ENCODE measurements at places on chromosomes 6 and 20.

GRCh38 chr6:158231551-158232315, 63.6 kb downstream of the GTF2H5 start:
- DNase-seq = peak; percentile 59

- DNase-seq = no peak
Measured at GRCh38 chr6:1869308-1869707, 259.6 kb downstream of the FOXC1 start.

- no peak for DNase-seq
Measured at GRCh38 chr20:17932396-17932795, 36.2 kb downstream of the SNX5 start.

GRCh38 chr6:151413372-151414145, 22.2 kb upstream of the ZBTB2 start:
- DNase-seq = no peak

DNA sequence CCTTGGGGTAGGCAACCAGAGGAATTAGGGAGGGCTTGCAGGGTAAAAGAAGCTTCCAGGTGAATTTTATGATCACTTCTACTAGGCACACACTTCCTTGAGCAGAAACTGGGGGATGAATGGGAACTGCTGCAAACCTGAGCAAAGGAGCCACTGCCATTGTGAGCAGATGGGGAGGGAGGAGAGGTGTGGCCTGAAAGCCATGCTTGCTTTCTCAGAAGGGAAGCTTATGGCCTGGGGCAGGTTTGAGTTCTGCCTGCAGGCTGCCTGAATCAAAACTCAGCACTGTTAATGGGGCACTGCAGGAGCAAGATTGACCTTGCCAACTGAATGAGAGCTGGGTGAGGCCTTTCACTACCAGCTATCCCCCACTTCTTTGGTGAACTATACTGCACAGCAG, 328.1 kb downstream of the NKAIN2 start:
- DNase-seq = no peak

GRCh38 chr6:25004357-25004756, 68.6 kb upstream of the RIPOR2 start:
- DNase-seq = no peak

DNA sequence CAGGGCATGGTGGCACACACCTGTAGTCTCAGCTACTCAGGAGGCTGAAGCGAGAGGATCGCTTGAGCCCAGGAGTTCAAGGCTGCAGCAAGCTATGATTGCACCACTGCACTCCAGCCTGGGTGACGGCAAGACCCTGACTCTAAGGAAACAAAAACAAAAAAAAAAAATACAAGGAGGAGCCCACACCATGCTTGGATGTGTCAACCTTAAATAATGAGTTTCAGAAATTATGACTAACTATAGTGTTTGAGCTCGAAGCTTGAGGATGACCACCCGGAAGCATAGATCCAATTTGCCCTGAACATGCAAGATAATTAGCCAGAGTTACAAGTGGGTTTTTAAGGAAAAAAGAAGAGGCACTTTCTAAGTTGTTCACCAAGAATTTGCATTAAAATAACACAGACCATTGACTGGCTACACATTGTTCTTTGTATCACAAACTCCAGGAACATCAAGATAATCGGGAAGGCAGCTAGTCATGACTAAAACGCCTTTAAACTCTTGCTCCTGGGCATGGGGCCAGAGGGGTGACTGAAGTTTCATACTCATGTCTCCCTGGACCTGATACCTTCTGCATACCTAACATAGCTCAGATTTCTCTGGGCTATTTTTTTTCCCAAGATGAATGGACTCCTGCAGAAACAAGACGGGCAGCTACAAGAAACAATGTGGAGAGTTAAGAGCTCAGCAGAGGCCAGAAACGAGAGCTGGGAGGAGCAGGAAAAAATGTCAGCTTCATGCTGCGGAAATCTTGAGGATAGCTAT, 289.6 kb downstream of the PREX1 start:
- peak; percentile 94 for DNase-seq

GRCh38 chr6:2752477-2753109, 1.9 kb upstream of the MYLK4 start:
- DNase-seq = no peak

DNA sequence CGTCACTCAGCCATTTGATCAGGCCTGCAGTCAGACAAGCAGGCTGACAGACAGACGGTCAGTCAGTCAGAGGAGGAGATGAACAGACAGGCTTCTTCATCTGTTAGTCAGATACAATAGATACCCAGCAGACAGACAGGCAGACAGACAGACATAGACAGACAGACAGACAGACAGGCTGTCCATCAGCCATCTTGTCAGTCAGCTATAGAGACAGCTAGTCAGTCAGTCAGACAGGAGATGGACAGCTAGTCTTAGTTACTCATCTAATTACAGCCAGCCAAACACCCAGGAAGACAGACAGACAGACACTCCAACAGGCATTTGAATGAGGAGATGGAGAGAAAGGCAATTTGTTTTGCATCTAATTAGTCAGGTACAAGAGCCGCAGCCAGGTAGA, 36.4 kb downstream of the KCNB1 start:
- DNase-seq = no peak

GRCh38 chr20:8255945-8256632, 124.0 kb downstream of the PLCB1 start:
- peak; percentile 43 for DNase-seq

GRCh38 chr6:77482981-77483380, 19.7 kb upstream of the HTR1B start:
- DNase-seq = no peak

- DNase-seq = no peak
Measured at GRCh38 chr6:169779896-169780295, 28.5 kb downstream of the ERMARD start.

DNA sequence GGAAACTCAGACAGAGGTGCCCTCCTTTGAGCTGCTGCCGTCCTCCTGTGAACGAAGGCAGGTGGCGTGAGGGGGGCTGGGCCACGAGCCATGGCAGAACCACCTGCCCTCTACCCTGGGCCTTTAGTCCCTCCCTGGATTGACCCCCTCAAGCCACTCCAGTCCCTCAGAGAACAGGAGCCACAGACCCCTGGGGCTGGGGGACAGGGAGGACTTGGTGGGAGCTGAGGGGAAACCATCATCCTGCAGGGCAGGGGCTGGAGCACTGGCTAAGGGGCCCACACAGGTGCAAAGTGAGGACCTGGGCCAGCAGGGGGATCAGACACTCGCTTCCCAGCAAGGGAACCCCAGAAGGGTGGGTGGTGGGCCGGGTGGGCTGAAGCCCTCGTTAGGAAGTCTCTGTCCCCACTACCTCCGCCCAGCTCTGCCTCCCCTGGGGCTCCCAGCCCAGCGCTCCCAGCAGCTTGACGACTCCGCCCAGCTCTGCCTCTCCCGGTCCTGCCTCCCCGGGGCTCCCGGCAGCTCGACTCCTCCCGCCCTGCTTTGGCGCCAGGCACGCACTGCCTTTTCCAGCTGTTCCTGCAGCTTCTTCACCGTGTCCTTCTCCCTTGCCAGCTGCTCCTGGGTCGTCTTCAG, 44.4 kb downstream of the DSTN start:
- peak; percentile 32 for DNase-seq

DNA sequence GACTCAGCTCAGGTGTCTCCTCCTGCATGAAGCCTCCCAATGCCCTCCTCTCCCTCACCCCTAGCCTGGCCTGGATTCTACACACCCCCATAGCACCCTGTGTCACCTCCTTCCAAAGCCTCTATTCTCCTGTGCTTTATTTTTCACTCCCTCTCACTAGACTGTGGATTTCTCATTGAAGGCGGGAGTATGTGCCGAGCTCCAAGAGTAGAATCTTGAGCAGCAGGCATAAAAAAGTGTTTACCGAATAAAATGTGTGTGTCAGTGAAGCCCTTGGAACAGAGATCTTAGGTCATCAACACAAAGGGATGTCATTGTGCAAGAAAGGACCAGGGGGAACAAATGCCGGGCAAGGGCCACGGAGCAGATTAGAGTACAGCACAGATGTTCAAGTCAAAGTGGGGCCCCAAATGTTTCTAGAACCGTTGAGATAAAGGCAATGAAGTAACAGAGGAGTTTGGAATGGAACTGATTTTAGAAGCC, 106.1 kb upstream of the TMEM170B start:
- peak; percentile 41 for DNase-seq

GRCh38 chr6:31267651-31268368, 4.1 kb downstream of the HLA-C start:
- no peak for DNase-seq

DNA sequence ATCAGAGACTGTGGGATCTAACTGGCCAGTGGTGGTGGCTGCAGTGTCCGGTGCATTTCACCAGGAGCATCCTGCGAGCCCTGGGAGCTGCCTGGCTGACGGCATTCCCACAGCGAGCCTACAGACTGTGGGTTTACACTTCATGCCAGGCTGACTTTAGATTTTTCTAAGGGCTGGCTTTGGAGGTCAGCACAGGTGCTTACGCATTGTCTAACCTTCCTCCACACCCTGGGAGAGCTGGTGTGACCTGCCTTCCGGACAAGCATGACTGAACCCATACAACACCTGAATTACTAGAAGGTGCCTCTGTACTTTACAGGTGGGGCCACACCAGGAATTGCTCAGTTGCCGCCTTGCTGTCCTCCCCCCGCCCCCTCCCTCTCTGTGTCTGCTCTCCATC, 96.2 kb downstream of the RREB1 start:
- no peak for DNase-seq

DNA sequence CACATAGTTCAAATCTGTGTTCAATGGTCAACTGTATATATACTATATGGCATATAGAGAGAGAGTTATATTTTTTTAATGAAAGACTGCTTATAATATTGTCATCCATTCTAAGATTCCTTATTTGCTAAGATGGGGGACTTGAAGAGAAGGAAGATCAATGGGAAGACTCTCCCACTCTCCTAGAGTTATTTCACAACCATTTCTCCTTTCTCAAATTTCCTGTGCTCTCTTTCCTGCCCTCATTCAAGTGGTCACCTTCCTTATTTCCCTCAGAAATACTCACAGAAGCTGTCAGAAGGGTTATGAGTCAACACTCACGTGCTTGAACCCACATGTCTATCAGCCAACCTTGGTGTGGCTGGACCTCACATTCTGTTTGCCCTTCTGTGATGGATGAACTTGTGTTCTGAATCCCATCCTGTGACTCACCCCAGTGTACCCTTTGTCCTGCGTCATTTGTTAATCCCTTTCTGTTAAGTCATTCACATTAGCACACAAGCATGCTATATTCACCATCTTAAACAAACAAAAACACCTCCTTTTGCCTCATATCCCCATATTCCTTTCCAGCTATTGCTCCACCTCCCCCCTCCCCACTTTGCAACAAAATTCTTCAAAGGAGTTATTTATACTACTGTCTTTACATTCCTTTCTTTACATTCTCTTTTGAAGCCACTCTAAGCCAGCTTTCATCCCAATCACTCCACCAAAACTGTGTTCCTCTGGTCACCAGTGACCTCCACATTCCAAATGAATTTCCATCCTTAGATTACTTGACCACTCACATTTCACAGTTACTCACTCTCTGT, 279.3 kb upstream of the TCF21 start:
- DNase-seq = peak; percentile 100

DNA sequence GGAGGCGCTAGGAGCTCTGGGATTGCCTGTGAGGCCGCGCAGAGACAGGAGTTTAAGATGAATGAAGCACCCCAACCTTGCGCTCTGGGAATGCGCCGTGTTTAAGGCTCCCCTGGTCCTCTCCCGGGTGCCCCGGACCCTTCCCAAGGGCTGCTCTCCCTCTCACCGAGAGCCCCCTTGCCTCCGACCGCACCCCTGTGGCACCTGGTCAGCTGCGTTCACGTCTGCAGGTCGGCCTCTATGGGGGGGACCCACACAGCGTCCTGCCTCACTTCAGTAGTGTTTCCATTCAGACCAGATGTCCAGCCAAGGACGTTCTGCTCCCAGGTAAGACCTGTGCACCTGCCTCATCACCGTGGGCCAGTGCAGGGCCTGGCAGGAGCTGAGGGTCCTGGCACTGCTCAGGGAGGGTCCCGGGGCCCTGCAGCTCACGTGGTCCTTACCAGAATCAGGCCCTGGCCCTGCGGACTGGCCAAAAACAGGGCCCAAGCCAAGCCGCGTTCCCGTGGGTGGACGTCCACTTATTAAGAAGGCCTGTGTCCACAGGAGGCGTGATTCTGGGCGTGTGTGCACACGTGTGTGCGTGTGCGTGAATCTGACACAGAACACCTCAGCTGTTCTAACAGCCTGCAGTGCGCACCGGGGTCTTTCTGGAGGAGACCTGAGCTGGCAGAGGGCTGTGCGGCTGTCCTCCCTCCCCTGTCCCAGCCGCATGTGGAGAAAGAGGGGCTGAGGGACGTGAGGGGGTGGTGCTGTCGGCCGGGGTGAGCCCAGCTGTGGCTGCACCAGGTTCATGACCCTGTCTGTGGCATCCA, 79.9 kb upstream of the BHLHE23 start:
- no peak for DNase-seq

- DNase-seq = peak; percentile 24
Measured at GRCh38 chr6:124888581-124889371, 73.5 kb upstream of the RNF217 start.

- DNase-seq = no peak
Measured at GRCh38 chr20:51526106-51526470, 16.4 kb downstream of the NFATC2 start.

DNA sequence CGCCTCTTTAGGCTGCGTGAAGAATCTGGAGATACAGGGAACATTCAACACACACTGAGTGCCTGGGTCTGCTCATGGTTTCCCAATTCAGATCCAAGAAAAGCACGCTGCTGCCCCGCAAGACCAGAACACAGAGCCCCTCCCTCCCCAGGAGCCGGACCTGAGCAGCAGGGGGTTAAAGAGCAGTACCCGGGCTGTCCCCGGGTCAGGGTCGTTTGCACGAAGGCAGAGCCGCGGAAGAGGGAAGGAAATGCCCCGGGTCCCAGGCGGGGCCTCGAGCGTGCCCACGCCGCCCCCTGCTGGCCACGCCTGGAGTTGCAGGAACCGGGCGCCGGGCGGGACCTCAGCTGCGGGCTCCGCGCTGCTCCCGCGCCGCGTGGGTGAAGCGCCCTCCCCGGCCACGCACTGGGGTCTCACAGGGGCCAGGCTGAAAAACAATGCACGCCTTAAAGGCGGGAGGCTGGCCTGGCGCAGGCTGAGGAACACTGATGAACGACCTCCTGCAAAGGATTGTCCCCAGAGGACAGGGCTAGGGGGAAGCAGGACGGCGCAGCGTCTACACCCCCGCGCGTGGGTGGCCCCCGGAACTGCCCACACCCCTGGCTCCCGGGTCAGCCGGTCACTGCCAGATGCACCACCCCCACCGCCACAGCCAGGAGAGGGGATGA, 48.9 kb downstream of the ANKRD60 start:
- peak; percentile 8 for DNase-seq

DNA sequence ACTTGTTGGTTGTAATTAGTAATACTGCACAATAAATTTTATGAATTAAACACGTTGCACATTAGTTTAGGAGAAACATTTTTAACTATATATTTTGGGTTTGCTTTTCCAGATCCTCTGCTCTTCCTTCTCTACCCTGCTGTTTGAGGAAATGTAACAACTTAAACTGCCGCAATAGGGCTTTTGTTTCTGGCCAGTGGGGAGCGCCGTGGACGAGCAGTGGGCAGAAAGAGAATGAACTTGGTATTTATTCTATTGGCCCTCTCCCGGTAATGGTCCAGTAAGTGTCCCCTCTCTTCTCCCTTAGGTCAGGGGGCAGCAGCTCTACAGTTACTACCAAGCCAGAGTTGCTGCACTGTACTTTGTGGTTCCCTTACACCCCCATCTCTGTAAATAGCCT, 35.2 kb upstream of the EPHA7 start:
- DNase-seq = no peak
